ENCODE measurements at places on chromosomes 5 and 9. TPM values are rescaled to one million over a fixed set of nuclear protein-coding genes. Genes with fewer than 3 reads are reported as not detected.

The BTNL8 gene
- 0.14 TPM for polyA plus RNA-seq

The CFAP77 gene
- not detected for polyA plus RNA-seq

The EGFL7 gene
- polyA plus RNA-seq, result 34.4 TPM

The NR4A3 gene
- 40.9 TPM for polyA plus RNA-seq

The PDE6A gene
- not detected for polyA plus RNA-seq

The FOXD4 gene
- polyA plus RNA-seq, result not detected

The UHRF2 gene
- 14.5 TPM for polyA plus RNA-seq

The ACSL6 gene
- polyA plus RNA-seq, result 0.11 TPM

All from adipose tissue (tissue), 3 donors.